ENCODE measurements at places on chromosomes 13 and 19.

- peak; percentile 23 for DNase-seq
Observed at GRCh38 chr19:12647490-12648071, 19.0 kb downstream of the MAN2B1 start.

DNA sequence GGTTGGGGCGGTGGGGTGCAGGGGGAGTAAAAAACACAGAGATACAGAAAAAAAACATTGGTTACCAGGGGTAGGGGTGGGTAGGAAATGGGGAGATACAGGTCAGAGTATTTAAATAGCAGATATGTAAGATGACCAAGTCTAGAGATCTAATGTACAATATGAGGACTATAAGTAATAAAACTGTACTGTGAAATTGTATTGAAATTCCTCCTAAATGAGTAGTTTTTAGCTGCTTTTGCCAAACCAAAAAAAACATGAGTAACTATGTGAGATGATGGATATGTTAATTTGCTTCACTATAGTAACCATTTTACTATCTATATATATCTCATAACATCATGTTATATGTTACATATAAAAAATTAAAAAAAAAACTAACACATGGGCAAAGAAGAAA is 29.6 kb downstream of the VWA8 start:
- no peak for DNase-seq

DNA sequence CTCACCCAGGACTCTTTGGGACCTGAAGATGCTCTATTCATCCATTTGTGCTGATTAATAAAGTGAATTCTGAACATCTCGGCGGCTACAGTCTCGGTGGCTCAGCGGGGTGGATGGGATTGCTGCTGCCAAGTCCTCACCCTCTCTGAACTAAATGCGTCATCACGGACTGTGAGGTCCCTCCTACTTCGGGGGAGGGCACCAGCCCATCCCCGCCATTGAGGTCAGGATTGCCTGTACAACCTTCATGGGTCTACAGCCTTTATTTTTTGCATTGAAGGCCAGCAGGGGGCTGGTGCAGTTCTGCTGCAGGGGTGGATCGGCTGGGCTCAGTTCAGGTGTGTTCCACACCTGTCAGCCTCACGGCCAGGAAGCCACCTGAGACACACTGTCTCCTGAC is 181.8 kb downstream of the COL4A1 start:
- DNase-seq, result no peak

- no peak for DNase-seq
Observed at GRCh38 chr13:39284801-39285388, 246.6 kb downstream of the NHLRC3 start.

- peak; percentile 58 for DNase-seq
Observed at GRCh38 chr13:59677966-59678814, 485.5 kb downstream of the DIAPH3 start.

DNA sequence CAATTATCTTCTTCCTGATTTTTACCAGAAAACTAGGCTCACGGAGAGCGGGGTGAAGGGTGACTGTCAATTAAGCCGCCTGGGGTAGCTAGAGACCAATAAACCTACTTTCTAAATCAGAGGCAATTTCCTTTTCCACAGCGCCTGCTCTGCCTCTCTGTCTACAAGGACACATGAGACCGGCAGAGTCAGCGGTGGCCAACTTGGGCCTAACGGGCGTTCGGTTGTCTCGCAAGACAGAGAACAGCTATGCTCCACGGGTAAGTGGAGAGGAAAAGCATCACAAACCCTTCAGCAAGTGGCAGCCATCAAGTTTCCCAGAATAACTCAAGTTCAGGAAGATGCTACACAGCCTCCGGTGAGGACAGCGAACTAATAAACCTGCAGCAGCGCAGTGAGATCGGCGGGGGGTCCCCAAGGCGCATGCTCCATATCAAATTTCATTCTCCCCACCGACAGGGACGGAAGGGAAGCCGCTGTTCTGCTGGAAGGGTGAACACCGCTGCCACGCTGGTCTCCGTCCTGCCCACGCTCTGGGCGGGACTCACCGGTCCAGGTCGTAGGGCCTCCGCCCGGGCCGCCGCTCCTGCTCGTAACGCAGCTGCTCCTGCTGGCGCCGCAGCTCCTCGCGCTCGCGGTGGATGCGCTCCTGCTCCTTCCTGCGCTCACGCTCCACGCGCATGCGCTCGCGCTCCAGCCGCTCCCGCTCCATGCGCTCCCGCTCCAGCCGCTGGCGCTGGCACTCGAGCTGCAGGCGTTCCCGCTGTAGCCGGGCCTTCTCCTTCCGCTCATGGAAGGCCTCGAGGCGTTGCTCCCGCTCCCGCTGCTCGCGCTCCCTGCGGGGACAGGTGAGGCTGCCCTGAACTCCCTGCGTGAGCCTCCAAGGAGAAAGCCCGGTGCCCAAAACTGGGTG is 25.8 kb upstream of the TINCR start:
- no peak for DNase-seq

DNA sequence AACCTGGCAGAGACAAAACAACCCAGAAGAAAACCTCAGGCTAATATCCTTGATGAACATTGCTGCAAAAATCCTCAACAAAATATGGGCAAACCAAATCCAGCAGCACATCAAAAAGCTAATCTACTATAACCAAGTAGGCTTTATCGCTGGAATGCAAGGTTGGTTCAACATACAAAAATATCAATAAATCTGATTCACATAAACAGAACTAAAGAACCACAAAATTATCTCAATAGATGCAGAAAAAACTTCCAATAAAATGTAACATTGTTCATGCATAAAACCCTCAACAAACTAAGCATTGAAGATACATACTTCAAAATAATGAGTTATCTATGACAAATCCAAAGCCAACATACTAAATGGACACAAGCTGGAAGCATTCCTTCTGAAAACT is 8.8 kb downstream of the ZNF724 start:
- DNase-seq, result no peak

GRCh38 chr19:42088471-42089190 is 12.7 kb downstream of the ZNF574 start:
- no peak for DNase-seq

GRCh38 chr19:31214997-31215396 is 134.2 kb downstream of the TSHZ3 start:
- DNase-seq, result no peak

DNA sequence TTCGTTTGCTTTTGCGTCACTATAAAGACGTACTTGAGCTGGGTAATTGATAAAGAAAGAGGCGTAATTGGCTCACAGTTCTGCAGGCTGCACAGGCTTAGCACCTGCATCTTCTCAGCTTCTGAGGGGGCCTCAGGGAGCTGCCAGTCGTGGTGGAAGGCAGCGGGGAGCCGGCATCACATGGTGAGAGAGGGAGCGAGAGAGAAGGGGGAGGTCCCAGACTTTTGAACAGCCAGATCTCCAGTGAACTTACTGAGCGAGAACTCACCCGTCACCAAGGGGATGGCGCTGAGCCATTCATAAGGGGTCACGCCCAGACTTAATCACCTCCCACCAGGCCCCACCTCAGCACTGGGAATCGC is 58.7 kb upstream of the F7 start:
- DNase-seq, result no peak

GRCh38 chr19:29832801-29833200 is 21.0 kb downstream of the CCNE1 start:
- no peak for DNase-seq

DNA sequence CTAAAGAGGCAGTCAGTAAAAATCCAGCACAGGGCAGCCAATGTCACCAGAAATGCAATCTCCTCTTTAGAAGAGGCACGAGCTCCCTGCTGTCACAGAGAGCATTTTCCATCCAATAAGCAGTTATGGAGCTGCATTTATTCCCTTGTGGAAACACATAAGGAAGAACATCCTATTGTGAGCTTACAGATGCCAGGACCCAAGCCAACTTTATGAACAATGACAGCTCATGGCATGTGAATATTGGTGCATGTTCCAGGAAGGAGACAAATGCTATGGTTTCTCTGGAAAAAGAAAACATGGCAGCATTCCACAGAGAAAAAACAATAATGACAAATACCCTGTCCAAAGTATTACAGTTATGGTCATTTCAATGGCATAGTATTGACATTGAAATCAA is 955.6 kb downstream of the UQCRFS1 start:
- no peak for DNase-seq

GRCh38 chr13:66803013-66803807 is 426.9 kb downstream of the PCDH9 start:
- no peak for DNase-seq

- no peak for DNase-seq
Observed at GRCh38 chr19:46198756-46199155, 30.8 kb upstream of the IGFL1 start.

DNA sequence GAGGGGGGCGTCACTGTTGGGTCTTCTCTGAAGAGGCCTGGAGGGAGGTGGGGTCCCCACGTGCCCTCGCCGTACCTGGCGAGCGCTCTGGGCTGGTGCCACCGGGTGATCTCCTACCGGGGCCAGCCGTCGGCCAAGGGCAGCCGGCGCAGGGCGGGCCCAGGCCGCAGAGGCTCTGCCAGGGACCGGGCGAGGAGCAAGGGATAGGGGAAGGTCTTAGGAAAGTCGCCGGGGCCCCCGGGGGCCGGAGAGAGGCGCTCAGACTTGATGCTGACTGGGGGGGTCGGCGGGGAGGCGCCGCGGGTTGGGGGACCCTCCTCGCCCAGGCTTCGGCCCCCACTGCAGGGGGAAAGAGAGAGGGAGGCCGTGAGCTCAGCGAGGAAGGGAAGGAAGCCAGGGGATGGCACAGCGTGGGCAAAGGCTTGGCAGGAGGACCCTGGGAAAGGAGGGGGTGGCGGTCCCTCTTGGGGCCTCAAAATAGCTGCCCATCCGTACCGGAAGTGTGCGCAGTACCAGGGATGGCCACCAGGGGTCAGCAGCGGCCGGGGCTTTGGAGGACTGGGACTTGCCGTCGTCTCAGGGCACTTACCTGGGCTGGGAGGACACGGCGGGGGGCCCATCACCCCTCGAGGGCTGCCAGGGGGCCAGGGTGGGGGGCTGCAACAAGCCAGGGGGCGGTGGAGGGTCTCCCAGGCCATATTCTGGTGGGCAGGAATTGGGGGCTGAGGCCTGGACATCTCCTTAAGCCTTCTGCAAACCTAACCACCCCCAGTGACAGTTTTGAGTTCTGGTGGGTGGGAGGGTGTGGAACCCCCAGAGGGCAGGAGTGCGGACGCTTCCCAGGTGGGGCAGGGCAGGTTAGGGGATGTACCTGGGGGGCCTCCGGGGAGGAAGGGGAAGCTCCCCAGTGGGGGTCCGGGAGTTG is 7.7 kb upstream of the TMEM161A start:
- DNase-seq, result peak; percentile 91

- peak; percentile 80 for DNase-seq
Observed at GRCh38 chr19:58558066-58558622, at the start of gene UBE2M. Gene UBE2M, minus strand, starts transcription at chr19:58558611. Its CDS starts 230 bp downstream, at chr19:58558381.

DNA sequence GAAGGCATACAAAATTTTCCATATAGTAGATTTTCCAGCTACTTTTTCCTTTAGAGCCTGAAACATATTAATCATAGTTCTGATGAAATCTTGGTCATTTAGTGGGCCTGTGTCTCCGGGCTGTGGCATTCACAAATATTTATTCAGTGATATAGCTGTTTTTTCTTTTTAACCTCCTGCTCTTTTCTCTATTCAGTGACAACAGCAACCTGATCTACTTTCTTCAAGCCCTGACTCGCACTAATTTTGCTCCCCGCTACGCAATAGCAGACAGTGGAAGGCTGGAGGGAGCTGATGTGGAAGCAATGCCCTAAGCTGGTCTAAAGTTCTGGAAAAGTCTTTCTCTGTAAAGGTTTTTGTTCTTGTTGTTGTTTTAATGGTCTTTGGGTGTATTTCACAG is 289.7 kb downstream of the SLITRK6 start:
- DNase-seq, result no peak

- no peak for DNase-seq
Observed at GRCh38 chr13:113936166-113936965, 37.5 kb downstream of the C13orf46 start.

GRCh38 chr19:39692166-39692565 is 12.1 kb upstream of the LGALS14 start:
- no peak for DNase-seq

- no peak for DNase-seq
Observed at GRCh38 chr13:90272356-90272755, 1075.1 kb upstream of the MIR17HG start.

DNA sequence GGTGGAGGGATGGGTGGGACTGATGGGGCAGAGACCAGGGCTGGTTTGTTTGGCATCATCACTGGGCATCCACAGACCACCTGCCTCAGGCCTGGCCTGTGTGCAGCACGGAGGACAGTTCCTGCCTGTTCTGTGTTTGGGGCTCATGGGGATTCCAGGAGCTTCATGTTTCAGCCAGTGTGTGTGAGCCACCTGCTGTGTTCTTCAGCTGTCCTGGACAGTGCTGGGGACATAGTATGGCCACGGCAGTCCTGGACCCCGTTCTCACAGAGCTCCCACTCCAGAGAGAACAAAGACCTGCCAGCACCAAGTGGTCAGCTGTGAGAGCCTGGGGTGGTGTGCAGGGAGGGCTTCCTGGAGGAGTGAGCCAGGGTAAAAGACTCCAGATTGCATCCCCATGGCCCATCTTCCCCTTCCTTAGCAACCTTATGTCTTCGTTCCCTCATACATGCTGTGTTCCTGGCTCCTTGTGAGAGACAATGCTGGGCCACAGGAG is 2.0 kb upstream of the CCDC97 start:
- DNase-seq, result no peak

DNA sequence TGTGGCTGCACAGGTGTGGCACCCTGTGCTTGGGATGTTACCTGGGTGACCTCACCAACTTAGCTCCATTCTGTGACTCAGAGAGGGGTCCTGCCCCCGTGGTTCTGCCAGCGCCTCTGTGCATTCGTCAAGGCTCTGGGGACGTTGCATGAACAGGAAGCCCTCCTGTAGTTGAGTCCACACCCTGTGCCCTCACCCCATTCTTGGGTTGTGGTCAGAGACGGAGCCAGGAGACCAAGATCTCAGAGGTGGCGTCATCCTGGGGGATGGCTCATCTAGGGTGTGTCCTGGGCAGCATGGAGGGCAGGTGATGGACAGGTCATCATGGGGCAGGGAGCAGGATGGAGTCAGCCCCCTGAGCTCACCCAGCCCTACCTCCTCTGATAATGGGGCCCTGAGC is 2.5 kb downstream of the COX6B2 start:
- DNase-seq, result no peak

GRCh38 chr13:42076309-42076713 is 27.9 kb downstream of the DGKH start:
- no peak for DNase-seq

- DNase-seq, result no peak
Observed at GRCh38 chr13:34533941-34534340, 408.1 kb upstream of the NBEA start.

- DNase-seq, result no peak
Observed at GRCh38 chr13:79227418-79227817, 178.6 kb downstream of the RBM26 start.

DNA sequence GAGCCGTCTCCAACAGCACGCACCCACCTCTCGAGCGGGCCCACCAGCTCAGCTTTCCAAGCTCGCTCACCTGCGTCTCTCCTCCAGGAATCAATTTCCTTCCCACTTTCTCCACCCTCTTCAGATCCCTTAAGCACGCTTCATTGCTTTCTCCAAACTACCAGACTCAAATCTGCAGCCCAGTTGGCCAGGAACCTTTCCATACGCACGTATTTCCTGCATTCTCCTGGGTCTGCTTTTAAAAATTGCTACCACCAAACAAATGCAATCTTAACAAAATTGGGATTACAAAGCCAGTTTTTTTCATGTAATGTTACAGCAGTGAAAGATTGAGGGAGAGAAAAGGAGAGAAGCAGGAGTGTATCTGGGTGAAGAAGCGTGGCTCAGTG is 1.5 kb downstream of the ENOX1 start:
- DNase-seq, result no peak

All from CD4-positive, alpha-beta T cell (primary cell).